ENCODE measurements at places on chromosomes 13 and 19.

- DNase-seq, result no peak
These were observed 934.9 kb downstream of the SLITRK6 start for GRCh38 chr13:84864341-84864740.

DNA sequence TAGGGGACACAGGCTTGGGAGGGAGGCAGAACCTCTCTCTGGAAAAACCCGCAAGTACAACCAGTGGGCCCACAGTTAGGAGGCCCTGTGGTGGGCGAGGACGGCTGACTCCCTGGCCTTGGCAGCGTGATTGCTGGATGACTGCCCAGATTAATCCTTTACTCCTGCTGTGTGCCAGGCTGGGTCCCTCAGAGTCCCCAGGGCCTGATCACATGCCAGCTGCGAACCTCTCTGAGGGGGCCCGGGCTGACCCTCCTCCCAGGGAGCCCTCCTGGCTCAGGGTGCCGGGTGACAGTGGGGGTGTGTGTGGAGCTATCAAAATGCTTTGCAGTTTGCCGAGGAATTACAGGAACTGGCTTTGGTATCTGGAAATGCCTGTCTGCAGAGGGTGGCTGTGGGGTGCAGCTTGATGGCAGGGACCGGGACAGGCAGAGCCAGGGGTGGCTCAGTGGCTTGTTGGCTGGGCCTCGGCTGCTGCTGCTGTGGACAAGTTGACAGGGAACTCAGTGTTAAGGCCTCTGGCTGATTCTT, 48.9 kb downstream of the DNM2 start:
- no peak for DNase-seq

DNA sequence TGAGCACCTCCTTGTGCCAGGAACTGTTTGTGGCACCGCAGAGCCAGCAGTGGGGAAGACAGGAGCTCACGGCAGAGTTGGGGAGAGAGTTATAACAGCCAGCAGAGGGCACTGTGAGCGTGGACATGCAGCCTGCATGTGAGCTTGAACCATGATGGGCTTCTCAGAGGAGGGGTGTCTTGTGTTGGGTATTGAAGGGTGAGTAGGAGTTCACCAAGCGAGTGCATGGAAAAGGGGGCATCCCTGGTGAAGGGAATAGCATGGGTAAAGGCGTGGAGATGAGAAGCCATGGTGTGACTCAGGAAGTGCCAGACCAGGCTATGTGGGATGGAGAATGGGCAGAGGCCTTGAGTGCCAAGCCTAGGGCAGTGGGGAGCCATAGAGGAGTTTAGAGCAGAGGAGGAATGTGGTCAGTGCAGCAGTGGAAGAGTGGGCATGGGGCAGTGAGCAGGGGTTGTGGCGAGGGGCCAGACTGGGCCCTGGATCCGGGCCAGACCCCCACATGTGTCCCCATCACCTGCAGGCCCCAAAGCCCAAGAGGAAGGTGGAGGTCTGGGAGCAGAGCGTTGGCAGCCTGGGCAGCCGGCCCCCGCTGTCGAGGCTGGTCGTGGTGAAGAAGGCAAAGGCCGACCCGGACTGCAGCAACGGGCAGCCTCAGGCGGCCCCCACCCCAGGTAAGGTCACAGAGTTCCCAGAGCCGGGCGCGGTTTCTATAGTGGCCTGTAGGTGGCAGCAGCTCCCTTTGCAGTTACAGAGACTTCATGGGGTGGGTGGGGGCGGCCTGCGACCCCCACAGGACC, 11.8 kb upstream of the SHD start:
- DNase-seq, result no peak

DNA sequence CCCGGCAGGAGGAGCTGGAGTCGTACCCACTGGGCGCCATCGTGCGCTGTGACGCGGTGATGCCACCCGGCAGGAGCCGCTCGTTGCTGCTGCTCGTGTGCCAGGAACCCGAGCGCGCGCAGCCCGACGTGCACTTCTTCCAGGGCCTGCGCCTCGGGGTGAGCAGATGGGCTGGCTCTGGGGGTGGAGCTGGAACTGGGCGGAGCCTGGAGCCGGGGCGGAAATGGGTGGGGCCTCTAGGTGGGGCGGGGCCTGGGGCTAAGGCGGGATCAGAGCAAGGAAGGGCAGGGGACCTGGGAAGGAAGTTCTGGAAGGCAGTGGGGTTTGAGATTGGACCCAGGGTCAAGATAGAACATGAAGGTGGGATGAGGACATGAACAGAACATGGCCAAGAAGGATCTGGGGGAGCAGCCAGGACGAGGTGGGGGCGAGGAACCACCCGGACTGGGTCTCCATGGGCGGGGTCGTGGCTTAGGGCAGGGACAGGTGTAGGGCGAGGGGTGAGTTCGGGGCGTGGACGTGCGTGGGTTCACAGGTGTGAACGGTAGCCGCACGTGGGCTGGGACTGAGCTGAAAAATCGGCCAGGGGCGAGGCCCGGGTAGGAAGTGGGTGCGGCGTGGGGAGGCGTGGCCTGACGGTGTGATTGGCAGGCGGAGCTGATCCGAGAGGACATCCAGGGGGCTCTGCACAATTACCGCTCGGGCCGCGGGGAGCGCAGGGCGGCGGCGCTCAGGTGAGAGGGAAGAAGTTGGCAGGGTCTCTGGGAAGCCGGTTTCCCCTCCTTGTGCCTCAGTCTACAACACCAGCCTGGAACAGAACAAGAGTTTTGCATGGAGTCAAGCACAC, 4.7 kb downstream of the EPS8L1 start:
- DNase-seq, result peak; percentile 56

DNA sequence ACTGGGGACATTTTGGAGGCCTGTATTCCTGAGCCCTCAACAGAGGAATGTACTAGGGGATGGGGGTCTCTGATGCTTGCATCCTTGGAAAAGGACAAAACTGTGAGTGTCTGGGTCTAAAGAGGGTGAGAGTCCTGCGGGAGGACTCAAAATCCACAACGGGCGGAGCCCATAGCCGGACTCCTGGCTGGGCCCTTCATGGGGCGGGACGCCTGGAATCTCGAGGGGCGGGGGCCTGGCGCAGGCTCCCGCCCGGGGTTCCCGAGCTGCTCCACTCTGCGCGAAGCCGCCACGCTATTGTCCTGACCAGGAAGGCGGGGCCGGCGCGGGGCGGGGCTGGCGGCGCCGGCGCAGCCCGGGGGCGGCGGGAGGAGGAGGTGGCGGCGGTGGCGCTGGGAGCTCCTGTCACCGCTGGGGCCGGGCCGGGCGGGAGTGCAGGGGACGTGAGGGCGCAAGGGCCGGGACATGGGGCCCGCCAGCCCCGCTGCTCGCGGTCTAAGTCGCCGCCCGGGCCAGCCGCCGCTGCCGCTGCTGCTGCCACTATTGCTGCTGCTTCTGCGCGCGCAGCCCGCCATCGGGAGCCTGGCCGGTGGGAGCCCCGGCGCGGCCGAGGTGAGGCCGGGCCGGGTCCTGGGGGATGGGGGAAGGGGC, at the start of gene APLP1:
Gene APLP1, plus strand, starts transcription at position 403 of the 651 bp plus-strand sequence. Its CDS starts 63 bp downstream, at position 466.
- peak; percentile 67 for DNase-seq

DNA sequence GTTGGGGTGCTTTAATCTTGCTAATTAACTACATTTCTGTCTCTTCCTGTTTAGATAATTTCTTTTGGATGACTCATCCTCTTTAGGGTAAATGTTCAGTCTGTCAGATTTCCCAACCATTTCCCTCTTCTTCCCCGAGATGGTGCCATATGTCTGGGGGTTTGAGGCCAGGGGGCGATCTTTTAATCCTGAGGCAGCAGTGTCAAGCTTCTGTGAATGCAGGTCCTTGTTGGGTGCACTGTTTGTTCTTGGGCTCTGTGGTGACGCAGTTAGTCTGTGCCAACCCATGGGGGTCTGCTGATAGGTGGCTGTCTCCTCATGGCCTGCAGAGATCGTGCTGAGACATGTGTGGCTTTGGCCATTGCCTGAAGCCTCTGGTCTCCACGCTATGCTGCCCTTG, 420.4 kb downstream of the NDFIP2 start:
- DNase-seq, result peak; percentile 3

DNA sequence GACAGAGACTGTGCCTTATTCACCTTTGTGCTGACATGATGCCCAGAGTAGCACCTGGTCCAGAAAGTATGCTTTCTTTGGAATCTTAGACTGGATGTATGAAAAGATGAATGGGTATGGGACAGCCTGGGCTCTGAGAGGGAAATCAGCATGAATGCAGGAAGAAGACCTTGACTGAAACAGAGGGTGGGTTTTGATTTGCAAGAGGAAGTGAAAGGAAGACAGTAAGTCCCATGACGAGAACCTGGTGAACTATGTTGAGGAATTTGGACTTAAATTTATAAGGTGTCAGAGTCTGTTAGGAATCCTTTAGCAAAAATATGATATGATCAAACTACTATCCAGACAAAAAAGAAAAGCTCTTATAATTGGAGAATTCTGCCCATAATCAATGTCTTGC, 301.9 kb downstream of the SPRY2 start:
- no peak for DNase-seq

DNA sequence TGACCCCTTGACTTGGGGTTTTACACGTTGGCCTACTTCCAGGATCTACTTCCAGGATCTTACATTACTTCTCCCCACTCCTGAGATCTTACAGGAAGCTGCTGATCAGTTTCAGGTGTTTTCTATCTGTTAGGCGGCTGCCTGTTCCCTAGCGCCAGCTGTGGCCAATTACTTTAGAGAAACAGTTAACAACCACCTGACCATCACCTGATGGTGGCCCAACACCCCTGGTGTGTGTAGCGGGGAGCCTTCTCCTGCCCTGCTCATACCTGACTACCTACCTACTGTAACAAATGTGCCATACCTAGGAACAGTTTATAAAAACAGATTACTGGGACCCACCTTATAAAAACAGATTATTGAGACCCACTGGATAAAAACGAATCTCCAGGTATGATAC, 2.8 kb upstream of the POP4 start:
- DNase-seq, result no peak

GRCh38 chr13:25286308-25286968, 850 bp downstream of the MTMR6 start:
- DNase-seq, result no peak

- peak; percentile 89 for DNase-seq
These were observed 33.0 kb upstream of the ADGRE5 start for GRCh38 chr19:14347999-14348889.

- DNase-seq, result no peak
These were observed 12.3 kb downstream of the MISP start for GRCh38 chr19:763181-763580.
